ENCODE measurements at places on chromosomes 11 and 22. TPM values are rescaled to one million over a fixed set of nuclear protein-coding genes. Genes with fewer than 3 reads are reported as not detected.

MPZL2 gene
- 0.12 TPM for total RNA-seq

TBCEL gene
- total RNA-seq: 40.1 TPM

MTFP1 gene
- total RNA-seq: 5.0 TPM

KCNJ5 gene
- total RNA-seq: 0.12 TPM

RAB36 gene
- total RNA-seq: 10.8 TPM

HBB gene
- not detected for total RNA-seq

RAG2 gene
- not detected for total RNA-seq

MRGPRX4 gene
- total RNA-seq: not detected

ANKRD49 gene
- total RNA-seq: 11.8 TPM

CENPM gene
- total RNA-seq: 2.4 TPM

TMEM45B gene
- total RNA-seq: not detected

ZBED4 gene
- total RNA-seq: 14.8 TPM

KDM4E gene
- not detected for total RNA-seq

MS4A12 gene
- total RNA-seq: not detected

OR51I1 gene
- not detected for total RNA-seq

BLID gene
- 5.1 TPM for total RNA-seq

TTC17 gene
- 70.4 TPM for total RNA-seq

OR51T1 gene
- not detected for total RNA-seq

USP2 gene
- 0.32 TPM for total RNA-seq

ACRV1 gene
- not detected for total RNA-seq
